ENCODE measurements at places on chromosomes 12 and 14.

GRCh38 chr12:68595241-68595640 lies 15.5 kb upstream of the RAP1B start:
- DNase-seq: no peak

DNA sequence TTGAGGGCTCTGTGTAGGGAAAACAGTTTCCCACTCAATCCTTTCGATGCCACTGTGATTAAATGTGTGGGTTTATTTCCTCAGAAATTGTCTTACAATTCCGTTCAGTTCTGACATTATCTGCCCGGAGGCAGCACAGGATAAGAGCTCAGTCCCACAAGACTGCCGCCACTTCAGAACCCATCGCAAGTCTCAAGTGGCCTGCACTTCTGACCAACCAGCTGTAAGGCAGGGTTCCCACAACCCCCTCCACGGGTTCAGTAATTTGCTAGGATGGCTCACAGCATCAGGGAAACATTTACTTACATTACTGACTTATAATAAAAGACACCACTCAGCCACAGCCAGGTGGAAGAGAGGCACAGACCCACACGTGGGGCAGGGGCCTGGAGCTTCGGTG lies 17.2 kb downstream of the BDKRB2 start:
- no peak for DNase-seq

GRCh38 chr14:53596853-53597525 lies 359.6 kb downstream of the BMP4 start:
- no peak for DNase-seq

DNA sequence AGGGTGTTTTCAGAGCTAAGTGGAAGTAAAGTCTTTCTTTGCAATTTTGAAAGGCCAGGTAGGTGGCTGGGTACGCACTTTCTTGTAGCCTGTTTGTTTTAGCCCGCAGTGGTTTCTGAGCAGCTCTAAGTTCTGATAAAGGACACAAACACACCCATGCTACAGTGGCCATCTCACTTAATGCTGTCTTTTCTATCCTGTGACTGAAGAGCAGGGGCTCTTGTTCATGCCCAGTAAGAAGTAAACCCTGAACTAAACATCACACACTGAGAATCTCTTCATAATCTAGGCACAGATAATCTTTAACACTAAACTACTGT lies 427.2 kb downstream of the RAD51B start:
- DNase-seq: no peak

GRCh38 chr12:95736631-95737030 lies 53.9 kb downstream of the NTN4 start:
- DNase-seq: peak; percentile 18

GRCh38 chr12:9124383-9125031 lies 8.8 kb upstream of the A2M start:
- no peak for DNase-seq

DNA sequence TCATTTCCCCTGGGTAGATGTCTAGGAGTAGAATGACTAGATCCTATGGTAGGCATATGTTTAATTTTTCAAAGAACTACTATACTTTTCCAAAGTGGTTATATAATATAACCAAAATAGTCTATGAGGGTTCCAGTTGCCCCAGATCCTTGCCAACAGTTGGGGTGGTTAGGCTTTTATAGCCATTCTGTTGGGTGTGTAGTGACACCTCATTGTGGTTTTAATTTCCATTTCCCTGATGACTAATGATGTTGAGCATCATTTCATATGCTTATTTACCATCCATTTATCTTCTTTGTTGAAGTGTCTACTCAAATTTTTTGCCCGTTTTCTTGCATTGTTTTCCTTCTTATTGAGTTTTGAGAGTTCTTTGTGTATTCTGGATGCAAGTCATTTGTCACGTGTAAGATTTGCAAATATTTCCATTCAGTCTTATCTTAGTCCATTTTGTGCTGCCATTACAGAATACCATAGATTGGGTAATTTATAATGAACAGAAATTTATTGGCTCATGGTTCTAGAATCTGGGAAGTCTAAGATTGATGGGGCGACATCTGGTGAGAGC lies 4.7 kb downstream of the SYNE2 start:
- no peak for DNase-seq

DNA sequence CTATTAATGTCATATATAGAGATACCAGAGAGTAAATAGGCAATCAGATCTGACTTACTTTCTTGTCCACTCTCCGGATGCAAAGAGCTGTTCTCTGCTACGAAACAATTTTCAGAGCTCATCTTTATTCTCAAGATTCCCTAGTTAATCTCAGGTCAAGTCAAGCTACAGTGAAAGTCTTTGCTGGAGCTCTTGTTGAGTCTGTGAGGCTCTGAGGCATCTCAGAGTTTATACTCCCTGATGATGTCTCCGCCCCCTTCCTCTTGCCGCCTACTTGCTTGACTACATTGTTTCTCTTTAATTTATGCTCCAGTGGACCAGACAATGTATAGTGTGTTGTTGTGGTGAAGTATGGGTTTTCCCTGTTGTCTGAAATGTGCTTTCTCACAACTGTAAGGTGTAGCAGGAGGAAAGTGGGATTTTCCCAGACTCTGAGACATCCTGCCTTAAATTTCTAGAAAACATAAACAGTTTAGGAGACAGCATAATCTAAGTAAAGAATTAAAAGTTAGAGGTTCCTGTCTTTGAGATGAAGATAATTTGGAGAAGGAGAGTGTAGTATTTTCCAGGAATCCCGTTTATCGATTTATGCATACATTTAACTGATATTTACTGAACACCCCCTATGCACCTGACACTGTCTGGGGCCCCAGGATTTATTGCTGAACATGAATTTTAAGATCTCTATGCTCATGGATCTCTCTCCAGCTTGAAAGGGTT lies at the start of gene CD69:
Gene CD69, minus strand, starts transcription at position 203 of the 720 bp plus-strand sequence. Its CDS starts 81 bp downstream, at position 122.
- DNase-seq: no peak

- DNase-seq: no peak
These were observed 138.2 kb downstream of the PRKD1 start for GRCh38 chr14:29789475-29789874.

GRCh38 chr12:127205781-127206555 lies 1061.0 kb upstream of the TMEM132C start:
- no peak for DNase-seq

DNA sequence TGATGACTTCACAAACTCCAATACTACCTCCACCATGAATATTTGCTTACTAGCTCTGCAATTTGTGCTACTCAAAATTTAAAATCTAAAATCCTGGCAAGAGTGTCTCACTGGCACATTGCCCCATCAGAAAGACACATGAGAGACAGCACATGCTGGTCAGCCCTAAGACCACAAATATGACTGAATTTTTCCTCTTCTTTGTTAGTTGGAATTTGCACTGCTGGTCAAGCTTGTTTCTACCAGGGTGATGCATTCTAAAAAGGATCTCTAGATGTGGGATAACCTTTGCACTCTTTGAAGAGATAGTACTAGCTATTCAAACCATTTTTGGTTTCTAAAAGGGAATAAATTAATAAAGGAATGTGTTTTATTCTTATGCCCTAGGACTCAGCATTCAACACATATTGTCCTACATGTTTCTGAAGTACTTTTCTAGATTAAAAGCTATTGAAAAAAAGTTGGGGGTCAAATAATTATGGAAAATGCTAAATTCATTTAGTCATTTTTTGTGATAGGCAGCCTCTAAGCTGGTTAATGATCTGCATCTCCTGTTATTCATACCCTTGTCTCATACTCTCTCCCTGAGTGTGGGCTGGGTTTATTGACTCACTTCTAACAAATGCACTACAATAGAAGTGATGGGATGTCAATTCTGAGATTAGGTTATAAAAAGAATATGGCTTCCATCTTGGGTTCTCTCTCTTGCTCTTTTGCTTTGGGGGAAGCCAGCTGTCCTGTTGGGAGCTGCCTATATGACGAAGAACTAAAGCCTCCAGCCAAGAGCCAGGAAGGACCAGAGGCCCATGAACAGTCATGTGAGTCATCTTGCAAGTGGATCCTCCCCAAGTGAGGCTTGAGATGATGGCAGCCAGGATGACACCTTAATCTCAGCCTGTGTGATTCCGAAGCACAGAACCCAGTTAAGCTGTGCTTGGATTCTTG lies 211.5 kb upstream of the CRY1 start:
- DNase-seq: no peak

DNA sequence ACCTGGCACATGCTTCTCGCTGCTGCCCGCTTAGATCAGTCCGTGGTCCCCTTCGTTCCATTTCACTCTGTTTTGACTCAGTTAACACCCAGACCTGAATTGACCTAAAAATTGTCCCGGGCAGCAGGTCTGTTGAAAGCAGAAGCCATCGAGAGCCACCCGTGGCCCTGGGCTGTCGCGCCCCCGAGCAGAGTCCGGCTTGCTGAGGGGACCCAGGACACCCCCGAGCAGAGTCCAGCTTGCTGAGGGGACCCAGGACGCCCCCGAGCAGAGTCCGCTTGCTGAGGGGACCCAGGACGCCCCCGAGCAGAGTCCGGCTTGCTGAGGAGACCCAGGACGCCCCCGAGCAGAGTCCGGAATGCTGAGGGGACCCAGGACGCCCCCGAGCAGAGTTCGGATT lies 50.2 kb upstream of the GALNT9 start:
- DNase-seq: no peak

DNA sequence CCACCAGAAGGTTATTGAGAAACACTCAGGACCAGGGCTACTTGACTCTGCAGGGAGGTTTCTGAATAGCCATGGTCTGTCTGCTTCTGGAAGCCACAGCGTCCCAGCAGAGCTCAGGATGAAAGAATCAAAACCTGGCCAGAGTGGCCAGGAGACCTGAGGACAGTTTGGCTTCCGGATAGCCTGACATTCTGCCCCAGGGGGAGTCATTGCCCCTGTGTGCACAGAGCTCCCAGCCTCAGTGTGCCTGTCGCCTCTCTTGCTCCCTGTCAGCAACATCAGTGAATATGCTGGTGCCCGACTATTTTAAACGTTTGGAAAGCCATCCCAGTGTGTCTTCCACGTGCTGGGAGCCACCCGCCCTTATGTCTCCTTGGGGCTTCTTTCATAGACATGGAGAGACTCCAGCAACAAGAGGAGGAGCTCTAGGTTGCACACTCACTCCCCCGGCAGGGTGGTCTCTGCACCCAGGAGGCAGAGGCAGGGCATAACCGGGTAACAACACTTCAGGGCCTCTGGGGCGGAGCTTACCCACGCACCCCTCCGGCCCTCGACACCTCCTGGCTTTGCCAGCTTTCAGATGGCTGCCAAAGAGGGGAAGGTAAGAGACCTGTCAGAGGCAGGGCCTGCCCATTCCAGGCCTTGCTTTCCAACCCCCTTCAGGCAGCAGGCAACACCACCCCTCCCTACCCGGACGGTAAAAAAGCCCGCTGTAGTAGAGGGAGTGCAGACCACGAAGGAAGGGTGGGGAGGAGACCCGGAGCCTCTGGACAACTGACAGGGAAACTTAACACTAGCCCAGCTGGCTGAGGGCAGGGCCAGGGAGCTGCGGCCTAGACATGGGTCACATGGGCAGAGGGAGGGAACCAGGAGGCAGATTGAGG lies 19.0 kb upstream of the SLC6A12 start:
- no peak for DNase-seq

DNA sequence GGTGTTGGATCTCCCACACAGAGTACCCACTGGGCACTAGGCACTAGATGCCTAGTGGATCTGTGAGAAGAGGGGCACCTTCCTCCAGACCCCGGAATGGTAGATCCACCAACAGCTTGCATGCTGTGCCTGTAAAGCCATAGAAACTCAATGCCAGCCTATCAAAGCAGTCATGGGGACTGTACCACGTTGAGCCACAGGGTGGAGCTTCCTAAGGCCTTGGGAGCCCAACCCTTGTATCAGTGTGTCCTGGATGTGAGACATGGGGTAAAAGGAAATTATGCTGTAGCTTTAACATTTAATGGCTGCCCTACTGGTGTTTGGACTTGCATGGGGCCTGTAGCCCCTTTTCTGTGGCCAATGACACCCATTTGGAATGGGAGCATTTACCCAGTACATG lies 1024.9 kb downstream of the TMEM121 start:
- DNase-seq: no peak

GRCh38 chr12:25985316-25986175 lies 27.1 kb downstream of the RASSF8 start:
- no peak for DNase-seq

DNA sequence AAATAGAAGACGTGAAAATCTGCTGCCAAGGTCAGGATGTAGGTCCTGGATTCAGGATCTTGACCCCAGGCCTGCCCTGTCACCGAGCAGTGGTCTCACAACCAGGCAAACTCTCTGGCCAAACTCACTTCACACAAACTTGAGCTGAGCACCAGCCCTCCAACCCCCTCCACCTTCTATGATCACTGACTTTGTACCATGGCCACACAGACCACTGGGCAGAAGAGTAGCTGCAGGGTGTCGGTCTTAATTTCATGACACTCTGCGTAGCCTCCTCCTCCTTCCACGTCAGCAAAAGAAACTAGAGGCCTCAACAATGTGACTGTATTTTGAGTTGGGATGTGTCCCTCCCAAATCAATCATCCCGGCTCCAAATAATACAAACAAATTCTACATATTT lies 7.2 kb upstream of the TBX3 start:
- DNase-seq: no peak

DNA sequence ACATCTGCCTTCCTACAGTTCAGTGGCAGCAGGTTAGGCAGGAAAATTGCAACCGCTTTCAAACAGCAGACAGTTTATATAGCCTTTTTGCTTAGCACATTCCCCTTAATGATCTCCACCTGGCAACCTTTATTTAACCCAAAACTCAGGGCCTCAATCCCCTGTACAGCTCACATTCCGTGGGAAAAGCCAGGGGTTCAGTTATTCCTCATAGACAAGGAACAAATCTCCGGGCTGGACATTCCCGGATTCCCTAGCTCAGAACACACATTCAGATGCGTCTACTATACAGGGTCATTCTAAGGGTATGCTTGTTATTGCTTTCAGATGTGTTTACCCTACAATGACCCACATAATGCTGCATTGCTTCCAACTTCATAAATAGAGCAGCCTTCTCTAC lies 73.8 kb upstream of the DCN start:
- DNase-seq: no peak

GRCh38 chr12:21913823-21914222 lies 27.4 kb downstream of the ABCC9 start:
- peak; percentile 42 for DNase-seq

DNA sequence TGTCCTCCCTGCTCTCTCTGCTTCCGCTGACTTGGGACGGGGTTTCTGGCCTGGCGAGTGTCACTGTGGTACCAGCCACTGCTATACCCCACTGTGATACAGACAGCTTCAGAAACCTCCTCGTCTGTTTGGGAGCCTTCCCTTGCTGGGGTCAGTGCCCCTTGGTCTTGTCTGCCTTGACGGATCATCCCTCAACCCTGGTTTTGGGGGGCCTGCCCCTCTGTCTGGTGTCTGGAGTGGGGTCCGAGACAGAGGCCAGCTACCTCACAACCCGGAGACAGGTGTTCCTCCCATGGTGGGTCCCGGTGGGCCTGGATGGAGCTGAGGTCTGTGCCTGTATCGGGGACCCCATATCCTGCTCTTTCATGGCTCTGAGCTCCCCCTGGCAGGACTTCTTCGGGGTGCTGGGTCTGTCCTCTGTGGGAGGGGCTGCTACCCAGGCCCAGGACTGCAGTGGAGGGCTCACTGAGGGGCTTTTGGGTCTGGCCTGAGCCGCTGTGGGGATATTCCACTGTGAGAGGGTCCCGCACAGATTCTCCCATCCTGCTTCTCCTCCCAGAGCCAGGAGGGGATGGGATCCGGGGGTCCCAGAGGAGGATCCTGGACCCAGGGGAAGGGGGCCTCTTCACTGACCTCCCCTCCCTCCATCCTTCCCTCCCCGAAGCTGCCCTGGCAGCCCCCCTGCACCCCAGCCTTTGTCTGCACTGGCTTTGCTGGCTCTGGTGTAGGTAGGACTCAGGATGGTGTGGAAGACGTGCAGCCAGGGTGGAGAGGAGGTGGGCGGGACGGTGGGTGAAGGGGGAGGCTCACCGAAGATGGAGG lies 365.5 kb downstream of the TMEM121 start:
- no peak for DNase-seq

GRCh38 chr12:5178571-5178970 lies 134.9 kb downstream of the KCNA5 start:
- DNase-seq: no peak

Data from AG10803 (cell line).